ENCODE measurements at places on chromosomes 2 and 18.

DNA sequence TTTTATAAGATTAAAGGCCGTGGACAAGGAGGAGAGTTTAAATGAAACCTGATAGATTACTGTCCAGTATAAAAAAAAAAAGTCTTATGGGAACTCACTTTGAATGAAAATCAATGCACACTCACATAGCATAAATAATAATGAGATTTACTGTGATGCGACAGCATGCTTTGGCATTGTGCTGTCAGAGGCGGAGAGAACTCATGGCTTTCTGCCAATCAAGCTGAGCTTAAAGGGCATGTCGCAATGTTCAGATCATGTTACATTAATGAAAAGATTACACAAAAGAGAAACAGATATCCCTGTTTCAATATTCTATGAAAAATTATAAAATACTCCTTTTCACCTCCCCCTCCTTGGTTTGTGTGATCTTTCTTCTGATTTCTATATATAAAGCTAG lies 310.8 kb downstream of the ERBB4 start:
- no peak for DNase-seq

DNA sequence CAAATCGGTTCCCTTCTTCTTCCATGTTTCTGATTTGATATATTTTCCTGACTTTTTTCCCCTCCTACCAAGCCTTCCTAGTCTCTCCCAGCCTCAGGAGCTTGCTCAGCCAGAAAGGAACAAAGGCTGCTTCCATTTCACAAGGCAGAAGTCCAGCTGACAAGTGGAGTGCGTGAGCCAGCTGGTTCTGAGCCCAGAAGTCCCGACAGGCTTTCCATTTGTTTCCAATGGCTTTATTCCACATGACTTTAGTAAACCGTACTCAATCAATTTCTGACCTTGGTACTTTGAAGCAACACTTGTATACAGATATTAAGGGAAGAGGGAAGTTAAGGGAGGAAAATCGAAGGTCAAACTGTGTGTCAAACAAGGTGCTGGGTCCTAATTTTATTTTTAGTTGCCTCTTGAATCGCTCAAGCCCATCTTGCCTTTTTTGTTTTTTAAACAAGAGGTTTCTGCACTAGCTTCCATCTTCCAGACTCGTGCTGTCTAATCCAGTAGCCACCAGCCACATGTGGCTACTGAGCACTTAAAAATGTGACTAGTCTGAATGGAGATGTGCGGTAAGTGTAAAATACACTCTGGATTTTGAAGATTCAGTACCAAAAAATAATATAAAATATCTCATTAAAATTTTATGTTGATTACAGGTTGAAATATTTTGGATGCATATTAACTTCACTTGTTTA lies 36.2 kb downstream of the WIPF1 start:
- DNase-seq: no peak

DNA sequence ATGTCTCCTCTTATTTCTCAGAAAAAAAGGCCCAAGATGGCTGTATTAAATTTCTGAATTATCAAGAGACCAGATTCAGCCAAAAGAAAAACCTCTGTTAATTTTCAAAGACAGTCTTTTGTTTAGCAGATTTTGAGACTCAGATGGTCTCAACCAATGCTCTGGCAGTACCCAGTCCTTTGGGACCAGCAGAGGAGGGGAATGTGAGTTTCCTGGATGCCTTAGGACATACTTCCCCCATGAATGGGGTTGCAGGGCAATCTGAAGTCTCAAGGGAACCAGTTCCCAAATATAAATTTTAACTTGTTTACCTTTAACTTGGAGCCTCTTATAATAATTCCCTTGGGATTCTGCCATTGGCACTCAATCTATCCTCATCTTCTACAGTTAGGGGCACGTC lies 107.8 kb upstream of the ZNF521 start:
- DNase-seq: no peak

GRCh38 chr2:26346454-26347053 lies at the start of gene ADGRF3:
Gene ADGRF3, minus strand, starts transcription at chr2:26346789. Its CDS starts 555 bp downstream, at chr2:26346234.
- peak; percentile 71 for DNase-seq

DNA sequence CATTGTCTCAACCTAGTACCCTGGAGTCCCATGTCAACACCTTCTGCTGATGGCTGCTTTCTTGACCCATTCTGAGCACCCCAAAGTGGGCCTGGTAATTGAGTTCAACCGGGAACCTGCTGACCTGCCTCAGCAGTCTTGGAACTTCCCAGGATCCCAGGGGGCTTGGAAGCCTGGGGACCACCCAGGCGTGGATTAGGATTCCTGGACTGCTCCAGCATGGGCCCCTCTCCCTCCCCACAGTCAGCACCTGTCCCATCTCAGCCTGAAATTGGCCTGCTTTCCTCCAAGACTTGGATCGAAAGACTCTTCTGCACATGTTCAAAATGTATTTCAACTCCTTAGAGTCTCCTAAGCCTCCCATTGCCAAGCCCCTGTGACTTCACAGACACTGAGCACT lies 15.4 kb upstream of the MRPL33 start:
- DNase-seq: no peak
